ENCODE measurements at places on chromosomes 2 and 18. TPM values are rescaled to one million over a fixed set of nuclear protein-coding genes. Genes with fewer than 3 reads are reported as not detected.

NAT8 gene
- polyA plus RNA-seq: not detected

TEX44 gene
- not detected for polyA plus RNA-seq

XIRP2 gene
- 0.36 TPM for polyA plus RNA-seq

ZBTB14 gene
- 17.7 TPM for polyA plus RNA-seq
